HFFc6 (cell line): ENCODE measurements at places on chromosomes 11 and 22.
A peak's percentile ranks its signal among the peaks of the same experiment; 100 is the strongest.

DNA sequence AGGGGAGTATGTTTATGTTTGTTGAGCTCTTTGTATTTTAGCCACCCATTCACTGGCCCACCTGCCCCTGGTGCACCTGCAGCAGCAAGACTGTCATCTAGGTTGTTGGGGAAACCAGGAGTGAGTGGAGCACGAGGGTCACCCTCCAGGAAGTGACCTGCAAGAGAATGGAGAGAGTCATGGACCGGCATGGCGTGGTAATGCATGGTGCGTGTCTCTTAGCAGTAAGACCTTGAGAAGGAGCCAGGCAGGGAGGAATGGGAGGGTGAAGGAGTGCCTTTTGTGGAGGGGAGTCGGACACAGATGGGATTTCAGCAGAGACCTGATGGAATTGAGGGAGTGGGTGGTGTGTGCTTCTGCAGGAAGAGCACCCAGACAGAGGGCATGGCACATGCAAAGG is 37.9 kb downstream of the KCNQ1 start:
- DNase-seq: no peak

- no peak for DNase-seq
Observed at GRCh38 chr22:44097263-44098020, 73.3 kb downstream of the PARVB start.

- DNase-seq: no peak
Observed at GRCh38 chr11:20256925-20257324, 96.7 kb upstream of the DBX1 start.

- DNase-seq: no peak
Observed at GRCh38 chr11:72349616-72350218, 84.6 kb downstream of the CLPB start.

GRCh38 chr22:28034760-28035401 is 115.8 kb upstream of the PITPNB start:
- DNase-seq: peak; percentile 15

DNA sequence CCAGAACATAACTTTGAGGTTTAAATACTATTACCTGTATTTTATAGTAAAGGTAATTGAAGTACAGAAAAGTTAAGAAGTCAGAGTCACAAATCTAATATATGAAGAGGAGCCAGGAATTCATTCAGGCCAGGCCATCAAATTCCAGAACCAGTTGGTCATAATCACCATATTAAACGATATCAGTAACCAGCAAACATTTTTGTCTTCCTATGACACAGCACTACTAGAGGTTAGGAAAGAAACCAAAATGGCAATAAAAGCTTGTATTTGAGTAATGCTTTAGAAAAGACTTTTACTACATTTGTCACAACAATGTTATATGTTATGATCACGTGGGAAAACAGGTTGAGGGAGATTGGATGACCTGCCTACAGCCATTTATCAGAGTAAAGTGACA is 62.2 kb downstream of the DKK3 start:
- peak; percentile 76 for DNase-seq

DNA sequence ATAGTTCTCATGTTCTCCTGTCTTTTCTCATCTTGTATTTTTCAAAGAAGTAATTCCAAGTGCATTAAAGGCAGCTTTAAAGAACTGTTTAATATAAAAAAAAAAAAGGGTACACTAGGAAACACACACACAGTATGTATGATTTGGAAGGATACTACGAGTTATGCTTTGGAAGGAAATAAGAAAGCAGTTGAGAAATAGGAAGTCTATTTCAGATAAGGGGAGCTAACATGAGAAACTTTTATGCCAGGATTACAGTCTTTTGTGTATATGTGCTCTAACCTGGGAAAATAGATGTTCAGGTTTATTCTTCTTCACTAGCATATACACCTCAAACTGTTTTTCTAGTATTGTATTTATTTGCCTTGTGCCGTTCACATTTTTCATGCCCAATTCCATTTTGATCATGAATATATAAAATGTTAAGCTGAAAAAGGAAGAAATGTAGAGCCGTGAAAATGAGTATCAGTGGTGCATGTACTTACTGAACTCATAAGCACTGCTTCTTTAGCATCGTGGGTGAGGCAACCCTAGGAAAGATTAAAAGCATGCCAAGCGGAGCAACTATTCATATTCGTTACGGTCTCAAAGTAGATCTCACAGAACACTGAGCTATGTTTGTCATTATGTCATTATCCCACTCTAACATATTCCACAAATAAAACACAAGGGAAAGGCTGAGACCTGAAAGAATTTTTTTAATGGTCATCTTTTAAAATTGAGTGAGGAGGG is 59.6 kb downstream of the GUCY1A2 start:
- no peak for DNase-seq

DNA sequence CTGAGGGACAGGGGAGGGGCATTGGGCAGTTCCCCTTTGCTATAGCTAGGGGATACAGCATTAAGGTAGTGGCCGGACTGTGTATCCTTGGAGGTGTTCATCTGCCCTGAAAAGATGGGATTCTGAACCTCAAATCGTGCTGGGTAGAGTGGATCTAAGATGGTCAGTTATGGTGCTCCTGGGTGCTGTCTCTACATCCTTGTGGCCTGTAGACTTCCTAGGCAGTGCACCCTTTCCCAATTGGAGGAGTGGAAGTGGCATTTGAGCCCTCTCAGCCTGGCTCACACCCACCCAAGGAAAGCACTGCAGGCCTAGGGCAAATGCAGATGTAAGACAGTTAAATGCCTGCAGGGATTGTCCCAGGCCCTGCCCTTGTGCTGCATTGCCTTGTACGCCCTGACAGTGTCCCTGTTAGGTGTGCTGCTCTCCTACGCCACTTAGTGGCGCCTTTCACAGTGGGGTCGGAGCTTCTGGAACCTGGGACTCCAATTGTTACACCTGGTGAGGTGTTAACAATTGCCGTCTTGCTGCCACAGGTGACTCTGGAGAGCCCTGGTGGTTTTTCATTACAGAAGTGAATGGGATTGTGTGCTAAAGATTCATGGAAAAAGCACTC is 35.0 kb downstream of the PPFIBP2 start:
- DNase-seq: no peak

DNA sequence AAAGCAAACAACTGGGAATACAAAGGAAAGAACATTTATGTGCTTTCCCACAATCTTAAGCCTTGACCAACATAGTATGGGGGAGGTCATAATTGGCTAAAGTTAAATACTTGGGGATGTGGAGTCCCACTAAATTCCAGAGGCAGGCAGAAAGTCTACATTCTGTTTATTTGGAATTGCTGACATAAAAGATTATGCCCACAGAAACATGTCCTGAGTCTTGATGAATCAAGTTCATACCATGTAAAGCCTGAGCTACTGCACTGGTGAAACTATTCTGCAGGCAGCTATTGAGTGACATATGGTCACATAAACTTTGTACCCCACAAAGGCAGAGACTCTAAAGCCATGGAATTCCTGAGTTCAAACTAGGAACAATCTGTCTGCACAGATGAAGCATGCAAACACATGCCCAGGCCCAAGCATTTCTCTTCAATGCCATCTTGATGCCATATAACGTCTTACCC is 69.9 kb upstream of the CHRM4 start:
- peak; percentile 25 for DNase-seq

DNA sequence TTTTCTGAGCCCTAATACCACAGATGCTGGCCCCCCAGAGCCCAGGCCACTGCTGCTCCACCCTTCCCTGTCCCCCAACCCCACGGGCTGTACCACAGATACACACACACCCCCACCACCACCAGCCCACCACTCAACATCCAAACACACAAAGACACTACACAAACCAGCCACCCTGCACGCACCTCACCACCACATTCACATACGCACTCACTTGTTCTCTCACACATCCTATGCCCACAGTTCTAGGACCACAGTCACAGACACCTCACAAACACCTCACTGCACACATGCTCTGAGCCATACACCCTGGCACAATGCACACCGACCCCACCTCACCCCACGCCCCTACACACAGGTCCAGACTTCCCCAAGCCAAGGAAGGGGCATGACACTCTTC is 22.5 kb upstream of the OAF start:
- DNase-seq: no peak

GRCh38 chr22:48253136-48253535 is 1490.7 kb downstream of the TBC1D22A start:
- DNase-seq: no peak

- DNase-seq: no peak
Observed at GRCh38 chr22:46368871-46369715, 33.6 kb downstream of the TRMU start.

GRCh38 chr22:34798605-34799004 is 267.4 kb upstream of the ISX start:
- DNase-seq: no peak

DNA sequence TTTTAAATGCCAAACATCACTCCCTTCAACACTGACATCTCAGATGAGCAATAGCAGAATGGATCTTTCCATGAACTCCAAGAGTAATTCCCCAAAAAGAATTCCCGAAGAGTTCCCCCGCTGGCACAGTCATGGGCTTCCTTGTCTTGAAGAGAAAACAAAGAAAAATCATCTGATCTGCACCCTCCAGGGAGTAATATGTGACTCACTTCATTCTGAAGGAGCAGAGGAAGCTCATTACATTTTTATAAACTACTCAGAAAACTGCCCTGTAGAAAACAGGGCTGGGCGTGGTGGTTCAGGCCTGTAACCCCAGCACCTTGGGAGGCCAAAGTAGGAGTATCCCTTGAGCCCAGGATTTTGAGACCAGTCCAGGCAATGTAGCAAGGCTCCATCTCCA is 35.7 kb downstream of the CELSR1 start:
- peak; percentile 67 for DNase-seq

- DNase-seq: no peak
Observed at GRCh38 chr22:48210198-48210580, 1447.7 kb downstream of the TBC1D22A start.

- DNase-seq: peak; percentile 27
Observed at GRCh38 chr11:75639762-75640181, 29.1 kb downstream of the MAP6 start.
